ENCODE measurements at places on chromosomes 12 and 14.

DNA sequence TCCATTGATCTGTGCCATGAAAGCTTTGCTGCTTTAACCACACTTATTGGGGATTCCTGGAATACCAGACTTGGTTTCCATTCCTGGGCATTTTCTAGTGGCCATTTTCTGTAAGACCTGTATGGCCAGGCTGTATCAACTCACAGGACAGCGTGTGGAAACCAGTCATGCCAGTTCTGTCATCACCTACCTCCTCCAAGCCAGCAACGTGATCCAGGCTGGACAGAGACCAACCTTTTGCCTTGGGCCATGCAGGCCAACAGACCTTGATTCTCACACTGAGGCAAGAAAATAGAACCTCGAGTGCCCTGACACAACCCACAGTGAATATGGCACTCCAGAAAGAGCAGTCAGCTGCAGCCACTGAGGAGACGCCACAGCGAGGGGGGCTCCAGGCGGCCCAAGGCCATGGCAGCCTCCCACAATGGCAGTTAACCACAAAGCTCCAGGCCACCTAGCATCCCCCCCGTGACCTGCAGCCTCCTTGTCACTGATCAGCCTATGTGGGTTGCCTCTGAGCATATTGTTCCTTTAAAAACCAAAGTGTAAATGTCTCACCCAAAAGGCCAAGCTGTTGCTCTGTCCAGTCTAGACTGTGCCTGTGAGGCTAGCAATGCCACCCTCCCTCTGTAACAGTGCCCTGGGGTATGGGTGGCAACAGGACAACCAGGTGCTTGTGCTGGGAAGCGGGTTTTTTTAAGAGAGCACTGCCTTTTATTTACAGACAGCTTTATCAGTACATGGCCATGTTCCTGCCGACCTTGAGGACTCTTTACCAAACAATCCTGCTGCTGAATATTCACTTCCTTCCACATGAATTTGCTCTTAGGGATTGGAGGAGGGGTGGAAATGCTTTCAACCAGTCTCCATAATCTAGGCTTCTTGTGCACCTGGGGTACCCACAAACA lies 168.7 kb upstream of the HIF1A start:
- no peak for DNase-seq

- DNase-seq: no peak
Measured at GRCh38 chr14:67524634-67524963, 8.5 kb upstream of the PLEKHH1 start.

GRCh38 chr12:112190231-112191025 lies 65.1 kb downstream of the TRAFD1 start:
- no peak for DNase-seq

DNA sequence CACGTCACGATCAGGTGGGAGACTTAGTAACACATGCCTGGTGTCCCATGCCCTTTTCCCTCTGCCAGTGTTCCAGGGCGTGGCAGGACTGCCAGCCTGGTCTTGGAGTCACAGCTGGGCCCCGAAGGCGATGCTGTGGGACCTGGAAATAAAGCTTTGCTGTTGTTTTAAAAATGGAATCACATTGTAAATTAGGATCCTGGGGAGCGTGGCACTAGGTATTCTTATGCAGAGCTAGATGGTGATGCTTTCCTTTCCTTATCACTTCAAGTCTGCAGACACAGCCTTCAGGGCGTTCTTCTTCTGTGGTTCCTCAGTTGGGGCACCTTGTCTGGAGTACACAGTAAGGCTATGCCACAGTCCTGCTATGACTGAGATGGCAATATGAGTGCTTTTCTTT lies 64.6 kb downstream of the BICD1 start:
- DNase-seq: no peak

DNA sequence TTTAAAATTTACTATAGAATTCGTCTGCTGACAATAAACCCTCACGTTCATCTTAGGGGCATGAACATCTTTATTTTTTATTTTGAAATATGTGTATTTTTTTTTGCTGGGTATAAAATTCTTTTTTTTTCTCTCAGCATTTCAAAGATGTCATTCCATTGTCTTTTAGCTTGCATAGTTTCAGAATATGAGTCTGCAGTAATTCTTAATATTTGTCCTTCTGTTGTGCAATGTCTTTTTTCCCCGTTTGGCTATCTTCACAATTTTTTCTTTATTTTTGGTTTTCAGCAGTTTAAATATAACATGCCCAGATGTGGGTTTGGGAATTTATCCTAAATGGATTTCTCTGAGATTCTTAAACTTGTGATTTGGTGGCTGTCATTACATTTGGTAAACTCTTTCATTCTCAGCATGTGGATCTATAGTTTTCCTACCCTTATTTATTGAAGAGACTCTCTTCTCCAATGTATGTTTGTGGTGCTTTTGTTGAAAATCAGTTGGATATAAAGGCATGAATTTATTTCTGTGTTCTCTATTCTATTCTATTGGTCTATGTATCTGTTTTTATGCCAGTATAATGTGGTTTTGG lies 37.8 kb upstream of the PLBD1 start:
- DNase-seq: no peak

DNA sequence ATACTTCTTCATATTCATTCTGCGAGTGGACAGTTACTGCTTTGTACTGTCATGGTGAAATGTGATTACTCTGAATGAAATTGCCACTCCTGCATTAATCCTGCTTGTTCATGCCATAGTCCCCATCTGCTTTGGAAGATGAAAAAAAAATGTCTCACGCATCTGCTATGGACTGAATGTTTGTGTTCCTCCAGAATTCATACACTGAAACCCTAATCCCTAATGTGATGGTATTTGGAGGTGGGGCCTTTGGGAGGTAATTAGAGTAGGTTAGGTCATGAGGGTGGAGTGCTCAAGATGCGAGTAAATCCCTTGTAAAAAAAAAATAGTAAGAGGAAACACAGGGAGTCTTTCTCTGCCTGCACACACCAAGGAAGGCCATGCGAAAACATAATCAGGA lies 427.2 kb downstream of the TMTC2 start:
- no peak for DNase-seq
